ENCODE measurements at places on chromosomes 1 and 21. TPM values are rescaled to one million over a fixed set of nuclear protein-coding genes. Genes with fewer than 3 reads are reported as not detected.

Gene LCE3E
- not detected for total RNA-seq

Gene C1orf167
- total RNA-seq = not detected

GRCh38 chr21:15001857-15002606, 62.8 kb downstream of the NRIP1 start:
- DNase-seq = no peak

DNA sequence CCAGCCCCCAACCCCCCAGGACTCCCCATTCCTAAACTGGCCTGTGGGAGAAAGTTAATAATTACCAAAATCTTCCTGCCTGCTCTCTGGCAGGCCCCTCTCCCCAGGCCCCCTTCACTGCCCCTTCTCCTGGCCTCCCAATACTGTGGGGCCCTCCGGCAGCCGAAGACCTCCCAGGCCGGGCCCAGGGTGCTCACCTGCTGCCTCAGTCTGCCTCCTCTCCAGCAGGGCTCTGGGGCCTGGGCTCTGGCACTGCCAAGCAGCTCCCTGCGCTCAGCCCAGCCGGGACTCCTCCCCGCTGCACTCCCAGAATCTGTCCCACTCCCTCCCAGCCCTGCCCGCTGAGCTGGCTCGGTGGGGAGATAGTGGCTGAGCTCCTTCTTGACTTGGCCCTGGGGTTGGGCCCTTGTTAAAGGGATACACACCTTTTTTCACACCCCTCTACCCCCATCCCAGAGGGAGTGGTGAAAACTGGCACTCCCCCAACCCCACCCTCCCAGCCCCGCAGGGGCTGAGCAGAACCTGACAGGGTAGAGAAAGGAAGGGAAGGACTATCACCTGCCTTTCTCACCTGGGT, at the start of gene S100A16:
Gene S100A16, minus strand, starts transcription at position 383 of the 577 bp plus-strand sequence. CDS start 4,986 bp downstream, outside the sequence.
- no peak for DNase-seq
